ENCODE measurements at places on chromosomes 16 and 17. TPM values are rescaled to one million over a fixed set of nuclear protein-coding genes. Genes with fewer than 3 reads are reported as not detected.

HSD11B2 gene
- polyA plus RNA-seq, result 0.15 TPM

GRCh38 chr16:49899991-49900695 is 44.2 kb upstream of the ZNF423 start:
- DNase-seq, result no peak

- no peak for DNase-seq
Measured at GRCh38 chr16:71707199-71707598, 17.3 kb downstream of the PHLPP2 start.

SOCS7 gene
- 5.2 TPM for polyA plus RNA-seq

DNA sequence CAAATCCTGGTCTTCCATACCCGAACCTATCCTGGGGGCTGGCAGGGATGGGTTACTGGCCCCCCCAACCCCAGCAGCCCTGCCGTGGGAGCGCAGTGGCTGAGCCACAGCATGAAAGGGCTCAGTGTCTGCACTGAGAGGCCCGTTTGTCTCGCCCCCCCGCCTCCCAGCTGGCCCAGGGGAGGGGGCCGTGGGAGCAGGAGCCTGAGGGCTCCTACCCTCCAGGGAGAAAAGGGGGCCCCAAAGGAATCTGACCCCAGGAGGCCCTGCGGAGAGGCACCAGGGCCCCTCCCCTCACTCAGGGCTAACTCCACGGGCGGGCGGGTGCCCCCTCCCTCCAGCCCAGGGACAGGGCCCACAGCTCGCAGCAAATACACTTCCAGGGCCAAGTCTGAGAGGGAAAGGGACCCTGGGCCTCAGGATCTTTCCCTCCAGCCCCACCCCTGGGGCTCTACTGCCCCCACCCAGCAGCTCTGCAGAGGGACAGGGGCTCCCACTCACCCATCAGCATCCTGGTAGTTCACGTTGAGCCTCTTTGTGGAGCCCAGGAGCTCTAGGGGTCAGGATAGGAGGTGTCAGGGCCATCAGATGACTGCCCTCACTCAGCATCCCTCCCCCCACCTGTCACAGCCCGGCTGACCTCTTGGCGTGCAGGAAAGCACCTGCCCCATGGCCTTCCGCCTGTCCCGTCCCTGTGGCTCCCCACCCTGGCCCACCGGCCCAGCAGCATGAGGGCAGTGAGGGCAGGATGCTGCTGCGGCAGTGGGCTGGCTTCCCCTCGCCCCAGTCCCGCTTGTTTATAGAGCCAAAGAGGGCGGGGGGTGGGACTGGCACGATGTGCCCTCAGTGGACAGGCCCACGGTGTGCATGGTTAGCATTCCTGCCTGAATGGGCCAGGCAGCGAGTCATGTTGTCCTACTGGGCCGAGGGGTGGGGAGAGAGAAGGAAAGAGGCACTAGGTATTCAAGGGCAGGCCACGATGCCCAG is 7.3 kb downstream of the CASKIN2 start:
- DNase-seq, result no peak

- DNase-seq, result peak; percentile 42
Measured at GRCh38 chr17:29048440-29049368, 5.8 kb downstream of the PIPOX start.

GRCh38 chr16:87295259-87295658 is 21.9 kb downstream of the C16orf95 start:
- no peak for DNase-seq

DNA sequence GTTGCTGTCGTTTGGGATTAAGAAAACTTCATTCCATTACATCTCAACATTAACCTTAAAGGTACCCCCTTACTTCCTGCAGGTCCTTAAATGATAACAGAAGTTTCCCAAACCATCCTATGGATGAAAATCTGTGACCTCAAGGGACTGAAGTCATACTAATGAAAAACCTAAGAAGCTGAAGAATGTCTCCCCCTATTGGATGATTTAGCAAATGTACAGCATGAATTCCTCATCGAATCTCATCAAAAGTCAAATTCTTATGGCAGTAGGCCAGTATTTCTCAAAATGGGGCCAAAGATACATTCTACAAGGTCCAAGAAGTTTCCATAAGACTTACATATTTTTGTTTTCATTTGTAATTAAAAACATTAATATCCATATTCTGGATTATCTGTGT is 13.5 kb downstream of the SCO1 start:
- DNase-seq, result peak; percentile 51

Measured in fibroblast of lung (primary cell).